Cardiac septum (tissue), 1 donor: ENCODE measurements at places on chromosomes 4 and X. TPM values are rescaled to one million over a fixed set of nuclear protein-coding genes. Genes with fewer than 3 reads are reported as not detected.

The SLC2A9 gene
- 5.5 TPM for total RNA-seq

The SMIM31 gene
- total RNA-seq, result not detected

The HPSE gene
- 0.97 TPM for total RNA-seq

The POU3F4 gene
- total RNA-seq, result not detected

The NR0B1 gene
- not detected for total RNA-seq

The FGFRL1 gene
- total RNA-seq, result 28.1 TPM

The SPP1 gene
- 20.9 TPM for total RNA-seq

The P2RY10 gene
- total RNA-seq, result not detected

The DDX53 gene
- total RNA-seq, result not detected

The STPG2 gene
- total RNA-seq, result 0.19 TPM

The ASMT gene
- total RNA-seq, result not detected

GRCh38 chr4:169059306-169060211 is 49.5 kb upstream of the CBR4 start:
- DNase-seq, result peak; percentile 64

DNA sequence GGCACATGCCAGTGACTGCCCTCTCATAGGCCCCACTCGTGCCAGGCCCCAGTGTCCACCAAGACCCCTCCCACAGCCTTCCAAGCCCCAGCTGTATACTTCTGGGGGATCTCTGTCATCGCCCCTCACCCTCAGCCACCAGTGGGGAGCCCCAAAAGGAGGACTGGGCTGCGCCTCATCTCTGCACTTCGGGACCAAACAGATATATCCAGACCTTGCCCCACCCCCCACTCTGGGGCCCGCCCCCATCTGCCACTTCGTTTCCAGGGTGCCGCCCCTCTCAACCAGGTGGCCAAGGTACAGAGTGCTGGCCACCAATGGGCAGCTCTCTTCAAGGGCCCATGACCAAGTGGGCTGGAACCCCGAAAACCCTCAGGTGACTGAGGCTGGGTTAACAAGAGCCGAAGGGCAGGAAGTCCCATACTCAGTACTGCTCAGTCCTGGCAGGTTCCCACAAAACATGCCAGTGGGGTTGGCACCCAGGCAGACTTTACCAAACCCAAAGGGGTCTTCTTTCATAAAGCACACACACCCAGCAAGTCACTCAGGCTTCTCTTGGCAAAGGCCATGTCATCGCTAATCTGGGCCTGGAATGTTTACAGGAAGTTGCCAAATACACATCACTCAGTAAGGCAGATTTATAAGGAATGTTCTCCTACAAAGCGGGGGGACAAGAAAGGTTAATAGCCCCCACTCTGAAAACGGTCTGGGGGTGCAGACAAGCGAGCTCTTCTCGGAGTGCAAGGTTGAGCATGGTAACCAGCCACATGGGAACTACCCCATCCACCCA is 4.4 kb downstream of the ZFYVE28 start:
- DNase-seq, result no peak

- no peak for DNase-seq
Observed at GRCh38 chr4:5715357-5715756, 4.4 kb downstream of the EVC start.

GRCh38 chr4:140256335-140256734 is 102.4 kb upstream of the MAML3 start:
- DNase-seq, result no peak

DNA sequence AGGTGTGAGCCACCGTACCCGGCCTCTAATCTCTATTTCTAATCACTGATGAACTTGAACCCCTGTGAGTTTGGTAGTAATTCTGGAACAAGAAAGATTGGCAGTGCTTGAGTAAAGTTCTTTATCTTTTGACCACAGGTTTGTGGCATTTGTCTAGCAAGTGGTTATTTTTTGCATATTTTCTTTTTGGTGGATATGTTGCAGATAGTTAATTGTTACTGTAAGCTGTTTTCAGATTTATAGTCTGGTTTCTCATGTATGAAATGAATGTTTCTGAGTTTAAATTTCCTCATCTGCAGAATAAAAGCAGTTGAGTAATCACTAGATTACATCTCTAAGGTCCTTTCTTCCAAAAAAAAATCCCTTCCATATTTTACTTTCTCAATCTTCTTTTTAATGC is 105.2 kb downstream of the GASK1B start:
- DNase-seq, result no peak

DNA sequence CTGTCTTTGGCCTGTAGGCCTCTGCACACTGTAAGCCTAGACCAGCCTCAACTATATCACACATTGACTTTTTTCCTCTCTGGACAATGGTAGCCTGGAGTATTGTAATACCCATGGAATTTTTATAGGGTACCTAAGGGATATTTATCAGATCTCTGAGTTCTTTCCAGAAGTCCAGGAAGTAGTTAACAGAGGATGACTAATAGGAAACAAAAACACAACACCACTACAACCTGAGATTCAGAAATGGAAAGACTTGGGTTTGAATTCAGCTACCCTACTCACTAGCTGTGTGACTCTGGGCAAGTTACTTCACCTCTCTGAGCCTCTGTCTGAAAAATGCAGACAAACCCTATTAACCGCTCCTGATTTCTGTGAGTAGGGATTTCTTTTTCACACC is 7.7 kb upstream of the STX18 start:
- no peak for DNase-seq

- DNase-seq, result no peak
Observed at GRCh38 chr4:143127621-143128020, 57.1 kb upstream of the USP38 start.

DNA sequence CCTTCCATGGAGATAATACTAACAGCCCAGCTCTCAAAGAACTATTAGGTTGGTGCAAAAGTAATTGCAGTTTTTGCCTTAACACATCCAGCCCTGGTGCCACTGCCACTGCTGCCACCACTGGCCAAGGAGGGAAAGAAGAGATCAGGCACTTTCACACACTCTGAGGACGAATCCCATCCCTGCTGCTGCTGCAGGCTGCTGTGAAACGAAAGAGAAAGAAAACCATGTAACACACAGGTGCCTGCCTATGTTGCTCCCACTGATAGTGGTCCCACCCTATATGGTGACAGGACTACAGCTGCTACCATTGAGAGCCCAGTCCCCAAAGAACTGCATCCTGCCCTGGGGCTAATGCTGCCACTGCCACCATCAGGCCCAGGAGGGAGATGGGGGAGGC is 35.1 kb downstream of the TMLHE start:
- no peak for DNase-seq

DNA sequence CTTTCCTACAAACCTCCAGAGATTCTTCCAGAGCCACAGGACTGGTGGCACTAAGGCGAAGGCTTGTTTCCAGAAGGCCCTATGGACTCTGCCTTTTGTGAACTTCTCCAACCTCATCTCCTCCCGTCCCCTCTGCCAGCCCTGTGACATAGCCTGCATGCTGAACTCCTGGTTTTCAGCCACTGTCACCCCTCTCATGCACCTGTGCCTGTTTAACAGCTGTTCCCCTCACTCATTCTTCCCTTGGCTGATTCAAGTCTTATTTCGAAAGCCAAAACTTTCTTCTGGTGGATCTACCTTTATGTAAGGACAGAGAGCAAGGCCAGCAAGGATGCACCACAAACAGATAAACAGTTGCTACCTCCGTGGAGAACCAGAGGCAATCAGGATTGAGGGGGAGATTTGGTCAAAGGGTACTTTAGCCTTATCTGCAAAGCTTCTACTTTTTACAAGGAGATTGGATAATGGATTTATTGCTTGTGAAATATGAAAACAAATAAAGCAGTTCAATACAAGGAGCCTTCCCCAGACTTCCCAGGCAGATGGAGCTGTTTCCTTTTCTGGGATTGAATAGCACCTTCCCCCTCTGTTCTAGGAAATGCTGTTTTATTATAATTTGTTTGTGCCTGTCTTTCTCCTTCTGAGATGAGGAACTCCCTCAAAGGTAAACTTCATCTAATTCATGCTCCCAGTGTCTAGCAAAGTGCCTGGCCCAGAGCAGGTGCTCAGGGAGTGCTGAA is 5.7 kb downstream of the CITED1 start:
- DNase-seq, result no peak

DNA sequence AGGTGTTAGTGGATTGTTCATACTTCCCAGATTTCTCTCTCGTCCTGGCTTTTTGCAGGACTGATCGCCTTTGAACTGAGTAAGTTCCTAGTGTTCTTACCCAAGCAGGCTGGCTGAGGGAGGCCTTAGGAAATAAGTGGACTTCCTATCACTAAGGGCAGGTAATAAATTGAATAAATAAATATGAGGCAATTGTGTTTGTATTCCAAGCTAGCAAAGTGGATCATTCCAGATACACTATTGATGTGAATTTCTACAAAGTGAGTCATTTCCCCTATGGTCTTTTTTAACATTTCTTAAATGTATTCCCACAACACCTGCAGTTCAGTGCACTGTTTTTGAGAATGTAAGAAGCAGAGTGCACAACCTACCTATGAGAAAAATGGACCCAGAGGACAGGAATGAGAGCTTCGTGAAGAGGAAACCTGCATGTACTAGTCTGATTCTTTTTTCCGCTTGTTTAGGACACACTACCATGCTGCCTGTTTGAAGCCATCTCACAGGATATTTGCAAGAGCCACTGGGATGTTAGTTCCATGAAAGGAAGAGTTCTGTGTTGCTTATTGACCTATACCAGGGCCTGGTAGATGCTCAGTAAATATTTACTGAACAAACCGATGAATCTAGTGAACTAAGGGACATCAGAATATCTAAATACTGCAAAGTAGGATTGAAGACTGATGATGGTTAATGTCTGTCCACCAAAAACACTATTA is 29.0 kb upstream of the SMAD1 start:
- no peak for DNase-seq

DNA sequence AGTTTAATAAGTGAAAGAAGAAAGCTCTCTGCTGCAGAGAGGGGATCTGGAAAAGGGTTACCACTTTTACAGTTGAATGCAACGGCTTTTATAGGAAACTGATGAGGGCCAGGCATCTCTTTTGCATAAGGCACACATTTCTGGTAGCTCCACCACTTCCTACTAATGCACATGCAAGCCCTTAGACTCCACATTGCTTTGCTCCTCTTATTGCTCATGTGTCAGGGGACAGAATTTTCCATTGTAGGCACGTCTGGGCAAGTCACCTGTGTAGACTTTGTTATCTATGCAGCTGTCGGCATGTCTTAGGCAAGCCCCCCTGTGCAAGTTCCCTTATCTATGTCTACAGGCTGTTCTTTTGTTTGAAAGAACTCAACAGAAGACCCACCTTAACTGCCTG is 294.6 kb upstream of the STS start:
- DNase-seq, result no peak

- DNase-seq, result no peak
Observed at GRCh38 chr4:111154934-111155333, 532.1 kb upstream of the PITX2 start.

DNA sequence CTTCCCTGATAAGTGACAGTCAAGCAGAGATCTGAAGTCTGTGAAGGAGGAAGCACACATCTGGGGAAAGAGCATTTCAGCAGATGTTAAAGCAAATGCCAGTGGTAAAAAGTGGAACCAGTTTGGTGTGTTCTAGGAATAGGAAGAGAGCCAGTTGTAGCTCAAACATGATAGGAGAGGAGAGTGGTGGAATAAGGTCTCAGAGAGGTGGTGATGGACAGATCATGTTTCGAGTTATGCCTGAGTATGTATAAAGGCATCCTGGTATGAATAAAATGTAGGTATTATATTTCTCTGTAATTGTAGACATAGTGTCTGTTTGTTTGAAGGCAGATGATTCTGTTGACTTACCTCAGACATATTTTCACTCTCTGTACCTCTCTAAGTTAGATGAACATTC is 89.1 kb downstream of the LARP7 start:
- DNase-seq, result no peak

GRCh38 chrX:153381684-153382532 is 19.2 kb downstream of the PNMA6E start:
- DNase-seq, result no peak

- no peak for DNase-seq
Observed at GRCh38 chr4:26206339-26206738, 114.5 kb upstream of the RBPJ start.

DNA sequence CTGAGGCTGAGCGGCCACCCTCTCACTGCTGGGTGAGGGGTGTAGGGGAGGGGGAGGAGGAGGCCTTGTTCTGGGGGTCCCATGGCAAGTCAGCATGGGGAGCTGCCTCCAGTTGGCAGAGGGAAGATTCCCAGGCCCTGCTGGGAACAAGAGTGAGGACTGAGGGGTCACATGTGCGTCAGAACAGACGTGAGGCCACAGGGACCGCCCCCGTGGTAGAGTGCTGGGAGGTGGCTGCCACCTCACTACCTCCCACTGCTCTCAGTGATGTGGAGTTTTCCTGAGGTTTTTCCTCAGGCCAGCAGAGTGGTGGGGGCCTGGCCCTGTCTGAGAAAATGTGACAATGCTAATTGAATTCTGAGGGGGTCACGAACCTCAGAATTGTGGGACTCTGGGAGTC is 568 bp downstream of the MAGEC1 start:
- DNase-seq, result no peak

- no peak for DNase-seq
Observed at GRCh38 chr4:103498161-103499070, 221.4 kb downstream of the TACR3 start.

- DNase-seq, result no peak
Observed at GRCh38 chr4:185721190-185722028, 90.6 kb downstream of the SORBS2 start.

DNA sequence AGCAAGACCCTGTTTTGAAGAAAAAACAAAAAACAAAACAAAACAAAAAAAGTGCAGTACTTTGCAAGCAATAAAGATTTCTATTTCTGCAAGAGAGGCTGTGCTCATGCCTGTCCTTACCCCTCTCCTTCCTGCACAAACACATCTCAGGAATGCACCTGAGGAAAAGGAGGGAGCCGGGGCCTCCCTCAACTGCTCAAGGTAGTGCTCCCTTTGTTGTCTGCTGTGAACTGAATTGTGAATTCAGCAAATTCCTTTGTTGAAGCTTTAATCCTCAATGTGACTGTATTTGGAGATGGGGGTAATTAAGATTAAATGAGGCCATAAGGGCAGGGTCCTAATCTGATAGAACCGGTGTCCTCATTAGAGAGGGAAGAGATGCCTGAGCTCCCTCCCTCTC is 13.9 kb downstream of the FTSJ1 start:
- no peak for DNase-seq

DNA sequence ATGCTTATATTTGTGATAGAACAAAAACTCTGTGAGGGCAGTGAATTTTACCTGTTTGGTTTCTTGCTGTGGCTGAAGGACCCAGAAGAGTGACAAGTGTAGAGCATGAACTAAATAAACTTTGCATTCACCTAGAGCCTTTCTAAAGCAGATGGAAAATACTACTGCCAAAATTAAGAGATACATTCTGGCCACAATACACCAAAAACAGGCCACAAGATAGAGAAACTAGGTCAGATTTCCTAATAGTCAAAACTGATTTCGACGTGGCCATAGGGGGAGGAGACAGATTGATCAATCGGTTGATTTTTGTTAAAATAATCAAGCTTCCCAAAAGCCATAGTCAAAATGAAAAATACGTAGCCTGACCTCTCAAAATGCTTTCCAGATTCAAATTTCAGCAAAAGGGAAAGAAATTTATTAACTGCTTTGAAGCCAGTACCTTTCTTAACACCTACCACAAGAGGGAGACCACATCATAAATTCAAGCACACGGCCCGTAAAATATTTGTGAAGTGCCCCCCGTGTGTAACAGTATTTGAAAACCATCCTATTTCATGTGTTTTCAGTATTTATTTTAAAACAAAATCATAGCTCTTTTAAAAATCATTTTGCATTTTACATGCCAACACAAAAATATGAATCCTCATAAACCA is 132.4 kb downstream of the CORIN start:
- no peak for DNase-seq

- DNase-seq, result no peak
Observed at GRCh38 chrX:74325130-74326059, 21.4 kb downstream of the ZCCHC13 start.

GRCh38 chr4:86416081-86416480 is 56.2 kb upstream of the MAPK10 start:
- DNase-seq, result no peak

- DNase-seq, result no peak
Observed at GRCh38 chrX:125895518-125895917, 270.6 kb downstream of the DCAF12L2 start.
